ENCODE measurements at places on chromosomes 1 and 21.

DNA sequence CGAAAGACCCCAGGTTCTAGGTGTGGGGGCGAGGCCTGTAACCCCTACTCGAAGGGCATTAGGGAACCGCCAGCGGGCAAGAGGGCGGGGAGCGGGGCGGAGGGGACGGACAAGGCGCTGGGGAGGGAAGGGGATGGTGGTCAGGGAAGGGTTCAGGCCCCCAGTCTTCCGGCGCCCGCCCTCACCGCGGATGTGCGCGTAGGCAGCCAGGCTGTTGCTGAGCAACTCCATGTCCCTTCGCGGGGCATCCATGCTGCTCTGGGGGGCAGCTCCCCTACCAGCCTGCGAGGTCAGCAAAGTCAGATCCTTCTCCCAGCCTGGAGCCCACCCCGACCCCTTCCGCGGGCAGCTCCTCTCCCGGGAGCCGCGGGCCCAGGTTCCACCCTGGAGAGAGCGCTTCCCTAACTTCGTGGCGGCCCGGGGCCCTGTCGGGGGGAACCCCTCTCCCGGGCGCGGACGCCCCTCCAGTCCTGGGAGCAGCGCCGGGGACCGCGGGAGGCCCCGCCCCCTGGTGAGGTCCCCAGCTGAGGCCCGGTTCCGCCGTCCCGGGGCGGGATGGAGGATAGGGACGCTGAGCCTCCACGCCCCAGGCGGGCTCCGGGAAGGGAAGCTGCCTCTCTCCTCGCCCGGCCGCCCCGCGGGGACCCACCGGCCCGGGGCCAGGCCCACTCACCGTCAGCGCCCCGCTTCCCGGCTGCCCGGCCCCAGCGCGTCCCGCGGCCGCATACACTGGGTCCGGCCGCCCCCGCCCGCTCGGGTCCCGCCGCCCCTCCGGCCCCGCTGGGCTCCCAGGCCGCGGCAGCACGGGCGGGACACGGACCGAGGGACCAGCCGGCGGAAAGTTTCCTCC lies 434 bp downstream of the EVA1B start:
- peak; percentile 42 for DNase-seq

- DNase-seq = no peak
Measured at GRCh38 chr21:37157938-37158337, 84.9 kb downstream of the TTC3 start.

GRCh38 chr1:227317011-227317451 lies 1.3 kb downstream of the CDC42BPA start:
- no peak for DNase-seq

- DNase-seq = no peak
Measured at GRCh38 chr21:37206496-37206895, 60.6 kb downstream of the VPS26C start.

DNA sequence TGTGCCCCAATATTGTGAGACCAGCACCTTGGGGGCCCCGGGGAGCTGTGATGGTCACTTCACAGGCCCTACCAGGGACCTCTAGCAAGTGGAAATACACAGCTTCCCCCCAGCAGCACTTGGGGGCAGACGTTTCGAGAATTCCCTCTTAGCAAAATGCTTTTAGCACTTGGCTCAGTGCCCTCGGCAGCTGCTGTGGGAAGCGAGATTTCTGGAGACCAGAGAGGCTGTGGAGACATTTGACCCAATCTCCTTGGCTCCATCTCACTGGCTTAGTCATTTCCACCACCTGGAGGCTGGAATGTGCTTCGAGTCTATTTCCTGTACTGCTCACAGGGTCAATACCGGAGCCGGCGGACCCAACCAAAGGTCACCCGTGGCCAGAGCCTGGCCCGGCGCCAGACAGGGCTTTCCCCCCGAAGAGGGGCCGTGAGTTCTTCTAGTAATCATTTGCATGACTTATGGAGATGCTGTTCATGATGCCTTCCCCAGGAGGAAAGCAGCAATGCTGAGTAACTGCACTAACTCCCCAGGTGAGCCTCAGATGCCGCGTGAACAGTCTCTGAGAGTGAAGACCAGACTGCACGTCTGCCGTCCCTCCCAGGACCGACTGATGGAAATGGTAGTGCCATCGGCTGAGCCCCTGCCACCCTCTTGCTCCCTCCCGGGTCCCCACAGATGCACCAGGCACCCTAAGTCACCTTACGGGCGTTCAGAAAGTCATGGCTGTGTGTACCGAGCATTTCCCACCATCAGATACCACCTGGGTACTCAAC lies 4.4 kb upstream of the C2CD2 start:
- DNase-seq = peak; percentile 91

DNA sequence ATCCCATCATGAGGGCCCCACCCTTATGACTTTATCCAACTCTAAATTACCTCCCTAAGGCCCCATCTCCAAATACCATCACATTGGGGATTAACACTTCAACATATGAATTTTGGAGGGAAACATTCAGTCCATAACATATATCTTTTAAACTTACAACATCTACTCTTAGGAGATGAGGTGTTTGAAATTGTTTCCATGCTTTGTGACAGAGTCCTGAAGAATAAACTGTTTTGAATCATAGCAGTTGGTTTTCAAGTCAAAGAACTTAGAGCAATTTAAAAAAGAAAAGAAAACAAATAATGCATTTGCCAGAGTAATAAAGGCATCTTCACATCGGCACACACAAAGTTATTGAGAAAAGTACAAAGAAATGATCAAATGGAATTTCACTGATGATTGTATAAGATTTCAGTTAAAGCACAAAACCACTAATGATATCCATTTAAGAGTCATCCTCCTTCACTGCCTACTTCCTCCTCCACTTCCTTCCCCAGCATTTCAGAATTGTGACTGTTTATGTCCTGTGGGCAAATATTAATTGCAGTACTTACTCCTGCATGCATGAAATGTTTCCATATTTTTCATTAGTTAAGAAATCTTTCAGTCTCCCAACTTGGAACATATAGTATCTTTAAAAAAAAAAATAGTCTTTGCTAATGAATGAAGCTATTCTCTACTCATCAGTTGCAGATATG lies 202.0 kb downstream of the LRRC40 start:
- DNase-seq = peak; percentile 9

DNA sequence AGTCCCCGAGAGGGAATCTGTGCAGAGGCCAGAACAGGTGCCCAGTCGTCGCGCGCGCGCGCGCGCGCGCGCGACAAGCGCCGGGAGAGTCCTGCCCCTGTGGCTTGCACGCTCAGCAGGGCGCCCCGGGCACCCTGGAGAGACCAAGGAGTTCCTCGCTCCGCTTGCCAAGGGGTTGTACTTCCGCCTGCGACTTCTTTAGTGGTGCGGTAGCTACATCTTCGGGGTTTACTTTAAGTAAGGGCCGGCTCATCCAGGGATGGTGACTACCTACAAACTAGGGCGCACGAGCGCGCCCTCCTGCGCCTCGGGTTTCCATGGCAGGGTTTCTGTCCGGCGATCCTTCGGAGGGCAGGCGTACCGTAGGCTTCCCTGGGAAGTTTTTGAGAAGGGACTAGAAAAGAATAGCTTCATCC lies 1.4 kb downstream of the LHX4 start:
- peak; percentile 11 for DNase-seq

DNA sequence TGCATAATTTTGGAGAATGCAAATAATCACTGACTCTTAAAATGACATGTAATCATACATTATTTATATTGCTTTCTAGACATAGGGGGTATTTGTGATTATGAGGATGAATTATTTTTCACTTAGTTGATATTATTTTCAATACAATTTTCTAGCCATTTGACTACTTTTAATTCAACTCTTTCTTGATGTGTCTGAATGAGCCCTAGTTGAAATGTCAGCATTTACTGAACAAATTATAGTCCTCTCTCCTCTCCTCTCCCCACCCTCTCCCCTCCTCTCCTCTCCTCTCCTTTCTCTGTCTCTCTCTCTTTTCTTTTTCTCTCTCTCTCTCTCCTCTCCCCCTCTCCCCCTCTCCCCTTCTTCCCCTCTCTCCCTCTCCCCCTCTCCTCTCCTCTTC lies 194.6 kb downstream of the GPR52 start:
- no peak for DNase-seq

GRCh38 chr1:41673378-41673777 lies 188.9 kb upstream of the EDN2 start:
- DNase-seq = peak; percentile 79

- no peak for DNase-seq
Measured at GRCh38 chr1:31661856-31662255, 17.2 kb upstream of the PEF1 start.

- DNase-seq = no peak
Measured at GRCh38 chr1:98496256-98496995, 165.1 kb upstream of the SNX7 start.

DNA sequence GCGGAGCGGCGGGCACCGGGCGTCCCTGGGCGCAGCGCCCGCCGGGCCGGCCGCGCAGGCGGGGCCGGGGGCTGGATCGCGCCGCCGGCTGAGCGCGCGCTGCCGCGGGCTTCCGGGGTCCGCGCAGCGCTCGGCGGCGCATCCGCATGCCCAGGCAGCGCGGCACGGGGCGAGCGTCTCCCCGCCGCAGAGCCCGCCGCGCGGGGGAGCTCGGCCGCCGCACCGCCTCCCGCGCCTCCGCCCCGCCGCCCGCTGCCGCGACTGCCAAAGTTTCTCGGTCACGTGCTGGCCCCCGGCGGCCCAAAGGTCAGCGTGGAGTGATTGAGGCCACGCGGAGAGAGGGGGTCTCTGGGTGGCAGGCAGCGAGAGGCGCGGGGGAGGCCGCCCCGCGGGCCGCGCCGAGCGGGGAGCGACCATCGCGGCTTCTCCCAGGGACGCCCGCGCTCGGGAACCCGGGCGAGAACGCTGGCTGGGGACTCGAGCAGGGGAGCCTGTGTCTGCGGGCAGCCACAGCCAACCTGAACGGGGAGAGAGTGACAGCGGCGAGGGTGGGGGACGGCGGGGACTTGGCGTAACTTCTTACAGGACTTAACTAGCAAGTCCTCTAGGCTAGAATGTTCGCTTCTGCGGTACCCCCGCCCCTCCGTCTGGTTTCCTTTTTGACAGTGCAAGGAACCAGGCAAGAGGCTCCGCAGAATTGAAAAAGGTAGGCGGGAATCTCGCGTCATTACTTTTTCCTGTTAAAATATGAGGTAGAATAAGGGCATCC lies at the start of gene ILDR2:
TSS of gene ILDR2 (minus strand) at position 180 of the 769 bp plus-strand sequence. CDS start 272 bp downstream, outside the sequence.
- peak; percentile 12 for DNase-seq

- no peak for DNase-seq
Measured at GRCh38 chr21:32330784-32331311, 32.2 kb downstream of the MRAP start.

- no peak for DNase-seq
Measured at GRCh38 chr1:156994277-156994676, 51.3 kb downstream of the ARHGEF11 start.

GRCh38 chr1:175683491-175684298 lies 59.7 kb downstream of the TNR start:
- no peak for DNase-seq

DNA sequence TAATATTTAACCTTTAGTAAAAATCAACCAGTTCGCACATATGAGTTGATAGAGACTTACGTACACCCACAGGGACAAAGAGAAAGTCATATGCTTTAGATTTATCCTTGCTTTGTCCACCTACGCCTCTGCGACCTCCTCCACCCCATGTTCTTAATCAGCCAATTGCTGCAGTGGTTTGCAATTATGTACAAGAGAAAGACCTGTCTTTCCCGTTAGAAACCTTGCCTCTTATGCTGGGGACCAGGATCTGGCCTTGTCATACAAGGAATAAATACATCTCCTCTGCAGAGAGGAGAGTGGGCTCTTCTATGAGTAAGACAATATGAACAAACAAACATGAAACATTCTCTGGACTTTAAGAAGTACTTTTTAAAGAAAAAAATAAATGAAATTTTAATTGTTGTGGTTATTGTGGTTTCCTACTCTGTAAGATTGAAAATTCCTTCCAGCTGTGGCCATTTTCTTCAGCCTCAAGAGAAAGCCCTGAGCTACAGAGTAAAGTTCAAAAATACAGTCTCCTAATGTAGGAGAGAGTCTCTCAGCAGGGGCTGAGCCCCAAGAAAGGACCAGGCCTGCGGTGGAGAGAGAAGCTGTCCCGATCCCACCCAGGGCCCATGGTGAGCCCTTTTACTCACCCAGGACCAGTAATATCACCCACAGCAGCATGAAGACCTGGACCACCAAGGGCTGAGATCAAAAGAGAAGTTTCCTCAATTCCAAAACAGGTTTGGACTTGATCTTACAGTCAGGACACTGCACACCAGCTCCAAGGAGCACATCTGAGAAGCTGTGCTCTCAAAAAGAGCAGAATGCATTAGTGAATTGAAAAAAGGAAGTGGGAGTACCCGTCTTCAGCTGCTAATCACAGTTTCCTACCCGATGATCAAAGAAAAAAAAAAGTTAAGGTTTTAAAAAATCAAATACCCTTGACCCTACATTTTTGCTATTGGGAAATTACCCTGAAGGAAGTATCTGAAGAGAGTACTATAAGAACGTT lies at the start of gene FCRL5:
TSS of gene FCRL5 (minus strand) at position 822 of the 1,000 bp plus-strand sequence. CDS start at position 669, 153 bp downstream.
- no peak for DNase-seq
